ENCODE measurements at places on chromosomes 4 and X.

DNA sequence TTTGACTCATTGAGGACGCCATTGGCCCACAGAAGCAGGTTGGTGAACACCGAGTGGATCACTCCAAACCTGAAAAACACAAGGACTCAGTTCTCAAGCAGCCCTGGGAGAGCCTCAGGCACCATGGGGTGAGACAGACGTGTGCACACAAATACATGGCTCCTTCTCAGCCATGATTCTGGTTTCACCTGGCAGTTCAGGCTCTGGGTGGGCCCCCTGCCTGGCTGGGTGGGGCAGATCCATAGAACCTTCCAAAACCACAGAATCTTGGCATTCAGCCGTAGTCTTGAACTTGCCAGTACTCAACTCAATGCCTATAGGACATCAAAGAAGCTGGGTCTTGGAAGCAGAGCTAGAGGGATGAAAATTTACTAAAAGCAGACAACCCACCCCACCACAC is 24.2 kb downstream of the OTOP1 start:
- DNase-seq: no peak

- DNase-seq: no peak
Measured at GRCh38 chrX:119017077-119017476, 42.7 kb downstream of the LONRF3 start.

- DNase-seq: no peak
Measured at GRCh38 chrX:1476682-1477081, 24.0 kb upstream of the ASMTL start.

DNA sequence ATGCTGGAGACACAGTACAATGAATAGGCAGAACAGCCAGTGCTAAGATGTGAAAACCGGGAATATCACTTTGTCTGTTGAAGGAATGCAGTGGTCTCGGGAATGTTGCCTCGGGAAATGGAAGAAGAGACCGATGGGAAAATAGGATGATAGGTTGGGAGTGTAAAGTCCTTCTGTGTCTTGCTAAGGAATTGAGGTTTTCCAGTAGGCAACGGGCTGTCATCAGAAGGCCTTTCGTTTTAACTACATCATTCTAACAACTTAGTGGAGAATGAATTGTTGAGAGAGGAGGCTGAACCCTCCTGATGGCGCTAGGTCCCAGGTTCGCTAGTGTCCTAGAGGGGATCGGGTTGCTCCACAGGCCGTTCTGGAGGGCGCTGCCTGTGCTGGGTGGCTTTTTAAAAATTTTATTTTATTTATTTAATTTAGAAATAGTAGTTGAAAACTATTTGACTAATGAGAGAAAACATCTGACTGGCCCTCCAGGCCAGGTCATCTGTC is 730 bp downstream of the VBP1 start:
- no peak for DNase-seq

DNA sequence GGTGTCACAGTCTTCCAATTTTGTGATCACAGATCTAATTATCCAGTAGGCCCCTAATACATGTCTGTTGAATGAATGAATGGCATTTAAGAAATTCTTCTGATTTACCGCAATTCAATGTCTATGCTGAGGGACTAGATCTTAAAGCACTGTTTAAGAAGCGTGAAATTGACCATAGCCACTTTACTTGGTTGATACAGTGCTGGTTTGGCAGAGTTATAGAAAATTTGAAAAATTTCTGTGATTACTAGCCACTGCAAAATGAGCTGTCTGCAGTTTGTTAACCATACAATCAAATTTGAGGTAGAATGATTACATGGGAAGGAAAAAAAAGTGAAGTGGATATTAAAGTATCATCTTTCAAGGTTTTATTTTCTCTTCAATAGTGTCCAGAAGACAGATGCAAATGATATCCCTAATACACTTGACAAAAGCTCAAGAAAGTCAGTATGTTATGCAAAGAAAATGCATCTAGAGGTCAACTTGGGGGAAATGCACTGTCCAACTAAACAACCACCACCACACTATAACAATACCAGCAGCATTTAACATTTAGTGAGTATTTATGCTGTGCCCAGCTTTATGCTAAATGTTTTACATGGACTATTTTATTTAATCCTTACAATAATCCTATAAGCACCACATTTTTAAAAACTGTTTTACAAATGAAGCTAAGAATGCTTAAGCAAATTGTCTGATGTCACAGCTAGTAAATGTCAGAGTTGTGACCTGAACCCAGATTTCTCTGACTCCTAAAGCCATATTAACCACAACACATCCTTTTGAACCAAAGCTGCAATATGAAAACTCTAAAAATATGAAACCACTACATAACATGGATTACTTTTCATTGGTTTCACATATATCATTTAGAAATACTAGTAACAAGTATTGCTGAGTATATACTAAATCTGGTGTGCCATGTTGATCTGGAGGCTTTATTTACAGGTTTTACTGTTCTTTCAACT is 217.9 kb upstream of the MAB21L2 start:
- no peak for DNase-seq

DNA sequence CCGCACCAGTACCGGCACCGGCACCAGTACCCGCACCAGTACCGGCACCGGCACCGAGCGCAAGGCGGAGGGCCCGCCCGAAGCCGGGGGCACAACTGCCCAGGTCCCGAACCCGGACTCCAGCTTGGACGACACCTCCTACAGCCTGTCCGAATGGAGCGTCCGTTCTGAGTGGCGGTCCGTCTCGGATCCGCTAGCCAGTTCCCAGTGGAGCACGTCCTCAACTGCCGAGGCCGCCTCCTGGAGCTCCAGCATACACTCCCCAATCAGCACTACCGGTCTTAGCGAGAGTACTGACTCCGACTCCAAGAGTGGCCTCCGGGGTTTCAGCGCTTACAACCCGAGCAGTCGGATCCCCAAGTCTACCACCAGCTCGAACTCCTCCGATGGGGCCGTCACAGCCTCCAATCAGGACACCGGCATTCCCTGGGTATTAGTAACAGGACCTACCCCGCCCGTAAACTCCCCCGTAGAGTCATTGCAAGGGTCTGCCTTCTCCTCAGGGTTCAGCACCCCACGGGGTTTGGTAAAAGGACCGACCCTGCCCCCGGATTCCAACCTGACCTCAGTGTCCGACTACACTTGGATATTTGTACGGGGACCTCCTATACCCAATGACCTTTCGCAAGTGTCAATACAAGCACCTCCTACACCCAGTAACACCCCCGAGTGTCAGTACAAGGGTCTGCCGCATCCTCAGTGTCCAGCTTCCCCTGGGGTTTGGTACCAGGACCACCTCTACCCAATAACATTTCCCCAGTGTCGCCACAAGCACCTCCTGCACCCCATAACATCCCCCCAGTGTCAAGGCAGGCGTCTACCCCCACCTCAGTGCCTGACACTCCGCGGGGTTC is 721 bp upstream of the MAOA start:
- DNase-seq: peak; percentile 56

- DNase-seq: no peak
Measured at GRCh38 chr4:10192331-10192730, 75.7 kb upstream of the WDR1 start.

- DNase-seq: no peak
Measured at GRCh38 chr4:87193958-87194675, 26.3 kb downstream of the KLHL8 start.

DNA sequence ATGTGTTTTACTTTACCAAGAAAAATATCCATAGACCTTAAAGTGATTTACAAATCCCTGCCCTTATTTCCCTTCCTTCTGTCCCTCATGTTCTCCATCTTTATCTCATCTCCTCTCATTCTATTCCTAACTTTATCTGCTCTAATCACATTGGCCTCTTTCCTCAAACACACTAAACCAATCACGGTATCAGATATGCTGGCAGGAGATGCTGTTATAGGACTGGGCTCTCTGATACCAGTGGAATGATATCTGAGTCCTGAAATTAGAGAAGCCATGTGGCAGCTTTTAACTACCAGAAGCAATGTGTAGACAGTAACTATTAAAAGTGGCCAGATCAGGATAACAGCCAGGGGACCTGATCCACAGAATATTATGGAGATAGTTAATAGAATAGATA is 49.9 kb upstream of the GIMD1 start:
- DNase-seq: no peak

DNA sequence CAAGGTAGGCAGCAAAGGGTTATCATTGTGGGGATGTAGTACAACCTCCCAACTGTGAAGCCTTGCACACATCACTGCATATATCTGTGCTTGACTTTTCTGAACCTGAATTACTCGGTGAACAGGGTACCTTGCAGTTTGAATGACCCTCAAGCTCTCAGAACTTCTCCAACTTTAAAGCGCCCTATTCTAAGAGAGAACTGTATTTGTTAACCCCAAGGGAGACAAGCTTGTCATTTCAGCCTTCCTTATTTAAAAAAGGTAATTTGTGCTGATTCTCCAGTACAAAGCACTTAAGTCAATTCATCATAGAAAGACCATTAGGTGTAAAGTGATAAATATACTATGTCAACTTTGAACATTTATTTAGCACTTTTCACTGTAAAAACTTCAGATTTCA is 122.0 kb upstream of the STS start:
- no peak for DNase-seq

DNA sequence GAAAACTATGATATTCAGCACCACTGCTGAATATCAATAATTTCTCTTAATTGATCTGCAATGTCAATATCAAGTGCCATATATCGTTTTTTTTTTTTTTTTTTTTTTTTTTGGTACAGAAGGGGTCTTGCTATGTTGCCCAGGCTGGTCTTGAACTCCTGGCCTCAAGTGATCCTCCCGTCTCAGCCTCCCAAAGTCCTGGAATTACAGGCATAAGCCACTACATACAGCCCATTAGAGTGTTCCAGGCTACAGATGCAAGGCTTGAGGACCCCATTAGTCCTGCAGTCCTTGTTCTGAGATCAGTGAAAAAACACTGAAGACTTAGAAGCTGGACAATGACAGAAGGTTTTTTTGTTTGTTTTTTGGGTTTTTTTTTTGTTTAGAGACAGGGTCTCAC is 48.3 kb downstream of the PPP3CA start:
- DNase-seq: no peak

DNA sequence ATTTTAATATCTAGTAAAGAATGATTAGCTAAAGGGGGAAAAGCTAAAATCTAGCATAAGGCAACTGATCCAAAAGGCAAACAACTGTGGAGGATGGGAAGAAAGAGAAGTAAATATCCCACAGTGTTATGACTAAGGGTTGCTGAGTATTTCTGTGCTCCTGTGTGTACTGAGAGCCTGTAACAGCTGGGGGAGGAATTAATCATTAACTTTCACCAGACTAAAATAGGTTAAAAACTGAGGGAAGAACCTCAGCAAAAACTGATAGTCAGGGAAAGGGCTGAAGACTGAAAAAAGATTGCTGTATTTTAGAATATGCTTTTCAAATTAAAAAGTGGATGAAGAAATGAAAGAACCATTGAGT is 365.9 kb downstream of the CXXC4 start:
- no peak for DNase-seq

DNA sequence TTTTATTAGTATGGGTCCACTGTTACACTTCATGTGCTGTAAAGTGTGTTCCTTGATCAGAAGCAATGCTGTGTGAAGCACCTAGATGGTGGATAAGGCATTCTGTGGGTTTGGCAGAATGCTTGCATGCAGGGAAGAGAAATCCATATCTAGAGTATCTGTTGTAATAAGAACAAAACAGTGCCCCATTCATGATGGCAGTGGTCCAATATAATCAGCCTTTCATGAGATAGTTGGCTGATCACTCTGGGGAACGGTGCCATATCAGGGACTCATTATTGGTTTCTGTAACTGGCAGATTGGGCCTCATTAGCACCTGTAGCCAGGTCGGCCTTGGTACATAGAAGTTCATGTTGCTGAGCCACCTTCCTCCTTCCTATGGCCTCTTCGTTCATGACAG is 28.7 kb downstream of the STIM2 start:
- DNase-seq: no peak

DNA sequence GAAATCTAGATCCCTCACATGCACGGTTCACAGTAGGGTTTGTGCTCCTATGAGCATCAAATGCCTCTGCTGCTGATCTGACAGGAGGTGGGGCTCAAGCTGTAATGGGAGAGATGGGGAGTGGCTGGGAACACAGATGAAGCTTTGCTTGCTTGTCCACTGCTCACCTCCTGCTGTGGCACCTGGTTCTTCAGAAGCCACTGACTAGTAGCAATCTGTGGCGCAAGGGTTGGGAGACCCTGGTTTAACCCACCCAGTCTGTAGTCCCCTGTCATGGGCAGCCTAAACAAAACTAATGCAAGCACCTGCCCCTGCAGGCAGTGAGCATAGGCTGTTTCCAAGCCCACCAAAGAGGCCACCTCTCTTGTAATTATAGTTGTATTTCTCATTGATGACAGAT is 116.6 kb downstream of the SHOX start:
- no peak for DNase-seq

DNA sequence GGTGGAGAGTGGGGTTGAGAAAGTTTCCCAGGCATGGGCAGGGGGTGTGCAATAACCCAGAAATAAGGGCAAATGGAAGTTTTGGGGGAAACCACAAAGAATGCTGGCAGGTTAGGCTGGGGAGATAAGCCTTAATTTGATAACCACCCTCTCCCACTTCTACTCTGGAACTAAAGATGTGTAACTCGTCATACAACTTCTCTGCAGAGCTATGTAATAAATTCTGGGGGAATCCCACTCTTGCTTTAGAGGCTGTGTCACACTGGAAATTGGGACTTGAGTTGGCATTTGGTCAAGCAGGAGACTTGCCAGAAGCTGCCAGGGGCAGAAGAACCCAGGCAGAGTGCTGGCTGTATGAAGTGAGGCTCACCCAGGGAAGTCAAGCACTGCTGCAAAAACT is 170.9 kb upstream of the CPEB2 start:
- no peak for DNase-seq

DNA sequence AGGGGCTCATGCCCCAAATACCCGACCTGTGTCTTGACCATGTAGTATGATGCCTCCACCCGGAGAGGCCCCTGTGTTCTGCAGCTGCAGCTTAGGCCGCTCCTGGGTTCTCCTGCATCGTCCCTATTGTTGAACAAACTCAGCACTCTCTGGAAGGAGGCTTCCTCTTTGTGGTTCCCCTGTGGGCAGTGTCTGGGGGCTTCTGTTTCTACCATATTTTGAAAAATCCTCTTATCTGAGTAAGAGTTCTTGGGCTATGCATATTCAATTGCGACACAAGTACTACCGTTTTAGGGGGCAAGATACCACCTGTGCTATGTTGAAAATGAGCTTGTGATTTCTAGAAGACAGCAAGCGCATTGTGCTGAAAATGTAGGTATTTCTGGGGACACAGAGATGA is 276.6 kb downstream of the DHRSX start:
- DNase-seq: no peak

DNA sequence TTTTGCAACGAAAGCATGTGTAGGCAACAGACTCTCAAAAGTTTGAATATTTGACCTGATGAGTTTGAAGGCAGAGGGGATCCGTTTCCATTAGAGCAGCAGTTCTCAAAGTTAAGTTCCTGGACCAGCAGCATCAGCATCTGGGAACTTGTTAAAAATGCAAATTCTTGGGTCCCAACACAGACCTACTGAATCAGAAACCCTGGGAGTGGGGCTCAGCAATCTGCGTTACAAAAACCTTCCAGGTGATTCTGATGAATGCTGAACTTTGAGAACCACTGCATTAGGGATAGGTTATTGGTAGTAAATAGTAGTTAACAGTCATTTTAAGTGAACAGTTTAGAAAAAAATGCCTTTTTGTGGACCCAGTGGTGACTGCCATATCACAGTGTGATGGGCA is 98.8 kb downstream of the PDE5A start:
- no peak for DNase-seq
